ENCODE measurements at places on chromosomes 16 and 17.

DNA sequence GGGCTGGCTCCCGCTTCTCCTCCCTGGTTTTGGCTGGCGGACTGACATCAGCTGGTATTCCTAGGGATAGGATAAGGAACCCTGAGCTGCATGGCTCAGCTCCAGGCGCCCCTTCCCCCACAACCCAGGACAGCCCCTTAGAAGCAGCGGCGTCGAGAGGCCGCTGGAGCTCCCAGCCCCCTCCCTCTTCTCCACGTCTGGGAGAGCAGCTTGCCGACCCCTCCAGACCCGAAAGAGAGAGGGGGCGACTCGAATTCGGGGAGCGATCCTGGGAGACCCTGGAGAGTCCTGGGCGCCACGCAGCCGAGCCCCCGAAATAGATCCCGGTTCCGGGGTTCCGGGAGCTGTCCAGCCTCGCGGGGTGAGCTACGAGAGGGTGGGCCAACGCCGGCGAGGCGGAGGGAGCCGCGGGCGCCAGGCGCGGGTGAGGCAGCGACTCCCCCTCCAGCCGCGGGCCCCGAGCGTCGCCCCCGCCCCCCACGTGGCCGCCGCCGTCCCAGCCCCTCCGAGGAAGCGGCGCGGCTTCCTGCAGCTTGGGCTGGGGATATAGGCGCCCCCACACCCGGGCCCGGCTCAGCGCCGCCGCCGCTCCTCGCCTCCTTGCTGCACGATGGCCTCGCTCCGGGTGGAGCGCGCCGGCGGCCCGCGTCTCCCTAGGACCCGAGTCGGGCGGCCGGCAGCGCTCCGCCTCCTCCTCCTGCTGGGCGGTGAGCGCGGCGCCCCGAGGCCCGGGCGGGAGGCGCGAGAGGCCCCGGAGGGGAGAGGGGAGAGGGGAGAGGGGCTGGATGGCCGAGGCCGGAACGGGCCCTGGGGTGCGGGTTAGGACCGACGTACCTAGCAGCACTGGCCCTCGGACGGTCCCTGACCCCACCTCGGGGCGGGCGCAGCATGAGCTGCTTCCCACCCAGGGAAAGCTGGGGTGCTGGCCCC, at the start of gene RAMP2:
TSS of gene RAMP2 (plus strand) at position 576 of the 930 bp plus-strand sequence. CDS start at position 611, 35 bp downstream.
- DNase-seq: peak; percentile 56

DNA sequence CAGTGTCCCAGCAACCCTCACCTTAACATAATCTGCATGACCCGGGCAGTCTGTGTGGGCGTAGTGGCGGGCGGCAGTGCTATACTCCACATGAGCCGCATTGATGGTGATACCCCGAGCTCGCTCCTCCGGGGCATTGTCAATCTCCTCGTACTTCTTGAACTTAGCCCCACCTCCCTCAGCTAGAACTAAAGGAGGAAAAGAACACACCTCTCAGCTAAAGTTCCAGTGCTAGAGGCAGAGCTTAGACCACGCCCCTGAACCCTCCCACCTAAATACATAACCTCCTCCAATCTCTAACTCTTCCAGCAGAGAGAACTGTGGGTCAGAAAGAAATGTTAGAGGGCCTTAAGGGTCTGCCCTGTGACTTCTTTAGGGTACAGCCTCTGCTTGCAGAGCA, 855 bp downstream of the TUFM start:
- peak; percentile 76 for DNase-seq

GRCh38 chr16:52283584-52284375, 263.2 kb downstream of the TOX3 start:
- no peak for DNase-seq

- no peak for DNase-seq
Measured at GRCh38 chr17:47373002-47373401, 49.2 kb downstream of the EFCAB13 start.

- DNase-seq: no peak
Measured at GRCh38 chr16:77569406-77569805, 134.6 kb upstream of the ADAMTS18 start.

DNA sequence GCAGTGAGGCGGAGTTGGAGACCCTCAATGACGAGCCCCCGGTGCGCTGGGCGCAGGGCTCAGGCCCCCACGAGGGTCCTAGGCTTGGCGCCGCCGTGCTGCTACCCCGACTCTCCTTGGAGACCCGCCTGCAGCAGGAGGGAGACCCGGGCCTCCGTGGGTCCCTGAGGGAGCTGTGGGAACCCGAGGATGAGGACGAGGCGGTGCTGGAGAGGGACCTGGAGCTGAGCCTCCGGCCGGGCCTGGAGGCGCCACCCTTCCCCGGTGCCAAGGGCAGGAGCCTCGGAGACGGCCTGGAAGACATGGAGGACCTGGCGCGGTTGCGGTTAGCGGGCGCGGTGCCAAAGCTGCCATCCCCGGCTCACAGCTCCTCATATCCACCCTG, 2.3 kb downstream of the MYO15B start:
- DNase-seq: no peak

- no peak for DNase-seq
Measured at GRCh38 chr17:5508810-5509209, 22.4 kb downstream of the MIS12 start.

GRCh38 chr16:67063008-67063407, 34.1 kb downstream of the CBFB start:
- DNase-seq: no peak

GRCh38 chr16:72092832-72093447, 480 bp downstream of the TXNL4B start:
- peak; percentile 39 for DNase-seq

GRCh38 chr17:66634193-66634592, 200.7 kb upstream of the CACNG5 start:
- DNase-seq: no peak

DNA sequence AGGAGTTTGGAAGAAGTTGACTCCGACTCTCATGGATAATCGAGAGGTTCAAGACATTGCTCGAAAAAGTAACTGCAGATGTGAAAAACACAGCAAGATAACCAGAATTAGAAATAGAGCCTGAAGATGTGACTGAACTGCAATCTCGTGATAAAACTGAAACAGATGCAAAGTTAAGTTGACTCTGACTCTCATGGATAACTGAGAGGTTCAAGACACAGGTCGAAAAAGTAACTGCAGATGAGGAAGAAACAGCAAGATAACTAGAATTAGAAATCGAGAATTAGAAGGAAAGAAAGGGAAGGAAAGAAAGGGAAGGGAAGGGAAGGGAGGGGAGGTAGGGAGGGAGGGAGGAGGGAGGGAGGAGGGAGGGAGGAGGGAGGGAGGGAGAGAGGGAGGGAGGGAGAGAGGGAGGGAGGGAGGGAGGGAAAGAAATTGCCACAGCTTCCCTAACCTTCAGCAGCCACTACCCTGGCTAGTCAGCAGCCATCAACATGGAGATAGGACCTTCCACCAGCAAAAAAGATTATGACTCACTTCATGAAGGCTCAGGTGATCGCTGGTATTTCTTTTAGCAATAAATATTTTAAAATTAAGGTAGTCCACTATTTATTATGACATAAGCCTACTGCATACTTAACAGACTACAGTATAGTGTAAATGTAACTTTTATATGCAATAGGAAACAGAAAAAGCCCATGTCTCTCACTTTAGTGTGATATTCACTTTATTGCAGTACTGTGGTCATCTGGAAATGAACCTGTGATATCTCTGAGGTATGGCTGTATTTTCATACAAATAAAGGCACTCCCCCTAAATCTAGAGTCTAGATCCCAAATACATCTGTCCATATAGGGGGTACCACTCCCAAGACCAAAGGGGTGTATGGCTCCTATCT, 68.3 kb downstream of the KANSL1 start:
- DNase-seq: no peak

DNA sequence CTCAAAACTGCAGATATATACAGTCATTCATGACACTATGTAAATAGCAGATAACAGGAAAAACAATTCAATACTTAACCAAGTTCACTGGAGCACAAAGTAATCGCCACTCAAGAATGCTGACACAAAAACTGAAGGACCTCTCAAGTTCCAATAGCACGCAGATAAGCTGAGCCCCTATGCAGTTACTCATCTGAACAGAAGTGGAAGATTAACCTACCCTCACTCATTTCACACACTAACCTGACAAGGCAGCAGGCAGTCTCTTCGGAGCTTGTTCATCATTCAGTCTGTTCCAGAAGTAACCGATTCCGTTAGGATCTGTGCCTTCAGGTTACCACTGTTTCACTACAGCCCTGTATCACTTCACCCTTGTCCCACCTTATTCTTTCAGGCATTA, 6.0 kb downstream of the HELZ start:
- DNase-seq: no peak

GRCh38 chr16:2194166-2194834, 2.1 kb downstream of the CASKIN1 start:
- DNase-seq: peak; percentile 63

DNA sequence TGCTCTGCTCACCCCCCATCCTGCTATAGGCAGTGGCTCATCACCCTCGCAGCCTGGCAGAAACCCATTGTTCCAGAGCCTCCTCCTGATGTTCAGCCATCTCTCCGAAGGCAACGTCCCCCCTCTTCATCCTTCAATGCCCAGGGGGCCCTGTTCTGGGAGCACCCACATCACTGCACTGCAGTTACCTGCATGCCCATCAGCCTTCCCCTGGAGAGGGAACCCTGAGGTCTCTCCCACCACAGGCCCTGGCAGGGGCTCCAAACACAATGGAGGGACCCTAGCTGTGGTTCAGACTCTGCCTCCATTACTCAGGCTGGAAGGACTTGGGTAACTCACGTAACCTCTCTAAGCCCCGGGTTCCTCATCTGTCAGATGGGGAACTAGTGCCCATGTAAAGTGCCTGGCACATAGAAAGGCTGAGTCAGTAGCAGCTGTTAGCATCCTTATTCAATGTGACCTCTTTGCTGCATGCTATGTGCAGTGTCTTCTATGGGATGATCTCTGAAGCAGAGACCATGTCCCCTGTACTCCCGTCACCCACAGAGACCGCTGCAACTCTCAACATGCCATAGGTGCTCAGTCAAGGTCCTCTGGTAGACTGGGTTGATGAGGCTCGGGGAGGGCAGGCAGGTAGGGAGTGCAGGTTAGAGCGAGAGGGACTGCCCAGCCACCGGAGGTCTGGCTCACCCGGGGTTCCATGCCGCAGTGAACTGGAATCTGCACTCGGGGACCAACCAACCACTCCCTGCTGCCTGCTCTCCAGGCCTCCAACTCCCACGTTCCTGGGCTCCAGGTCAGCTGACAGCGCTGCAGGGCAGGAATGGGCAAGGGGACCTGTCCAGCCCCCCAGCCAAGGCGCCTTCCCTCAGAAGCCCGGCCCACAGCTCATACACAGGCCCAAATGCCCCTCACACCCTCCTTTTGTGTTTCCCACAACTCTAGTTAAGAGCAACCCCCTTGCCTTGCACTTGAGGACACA, 233.2 kb downstream of the ZNF423 start:
- DNase-seq: no peak

DNA sequence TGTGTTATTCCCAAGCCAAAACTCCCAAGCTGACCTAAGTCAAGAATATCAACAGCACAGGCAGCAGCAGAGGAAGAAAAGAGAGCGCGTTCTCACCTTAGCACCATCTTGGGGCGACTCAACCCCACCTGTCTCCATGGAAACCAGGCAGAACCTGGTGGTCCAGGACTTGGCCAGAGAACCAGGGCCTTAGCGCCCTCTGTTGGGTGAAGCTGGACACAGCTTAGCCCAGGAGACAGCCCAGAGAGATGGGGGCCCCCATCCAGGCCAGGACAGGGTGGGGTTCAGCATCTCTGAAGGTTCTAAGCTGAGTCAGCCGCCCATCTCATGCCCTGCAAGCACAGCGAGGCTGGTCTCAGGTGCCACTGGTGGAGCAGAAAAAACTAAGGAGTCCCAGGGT, 60.1 kb upstream of the TMEM132E start:
- peak; percentile 45 for DNase-seq

DNA sequence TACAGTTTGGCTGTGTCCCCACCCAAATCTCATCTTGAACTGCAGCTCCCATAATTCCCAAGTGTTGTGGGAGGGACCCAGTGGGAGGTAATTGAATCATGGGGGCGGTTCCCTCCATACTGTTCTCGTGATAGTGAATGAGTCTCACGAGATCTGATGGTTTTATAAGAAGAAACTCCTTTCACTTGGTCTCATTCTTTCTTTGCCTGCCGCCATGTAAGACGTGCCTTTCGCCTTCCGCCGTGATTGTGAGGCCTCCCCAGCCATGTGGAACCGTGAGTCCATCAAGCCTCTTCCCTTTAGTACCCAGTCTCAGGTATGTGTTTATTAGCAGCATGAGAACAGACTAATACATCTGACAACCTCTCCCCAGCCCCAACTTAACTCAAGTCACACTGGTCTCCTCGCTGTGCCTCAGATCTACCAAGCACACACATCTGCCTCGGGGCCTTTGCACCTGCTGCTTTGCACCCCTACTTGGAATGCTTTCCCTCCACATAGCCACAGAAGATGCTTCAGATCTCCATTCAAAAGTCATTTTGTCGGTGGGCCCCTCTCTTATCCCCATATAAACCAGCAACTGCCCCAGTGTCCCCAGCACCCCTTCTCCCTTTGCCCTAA, 74.4 kb downstream of the RPH3AL start:
- no peak for DNase-seq

DNA sequence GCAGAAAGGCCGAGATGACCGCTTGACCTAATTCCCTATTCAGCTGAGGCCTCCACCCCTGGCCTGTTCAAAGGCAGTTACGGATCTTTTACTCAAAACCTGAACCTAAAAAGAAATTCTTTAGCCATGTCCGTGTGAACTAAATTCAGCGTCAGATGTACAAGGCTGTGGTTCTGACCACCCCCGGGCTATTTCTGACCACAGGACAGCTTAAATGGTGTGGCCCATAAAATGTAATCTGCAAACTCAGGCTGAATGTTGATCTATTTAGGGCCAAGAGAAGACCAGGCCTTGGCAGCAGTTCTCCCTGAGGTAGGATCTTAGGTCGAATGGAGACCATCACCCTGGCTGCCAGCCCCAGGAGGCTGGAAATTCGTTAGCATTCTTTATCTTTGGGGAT, 485.5 kb downstream of the WWOX start:
- DNase-seq: no peak

- DNase-seq: no peak
Measured at GRCh38 chr17:74235911-74236371, 22.6 kb downstream of the TTYH2 start.

- no peak for DNase-seq
Measured at GRCh38 chr16:75293772-75294171, 42.3 kb upstream of the BCAR1 start.

- no peak for DNase-seq
Measured at GRCh38 chr17:50470426-50470825, 1.7 kb upstream of the CHAD start.

DNA sequence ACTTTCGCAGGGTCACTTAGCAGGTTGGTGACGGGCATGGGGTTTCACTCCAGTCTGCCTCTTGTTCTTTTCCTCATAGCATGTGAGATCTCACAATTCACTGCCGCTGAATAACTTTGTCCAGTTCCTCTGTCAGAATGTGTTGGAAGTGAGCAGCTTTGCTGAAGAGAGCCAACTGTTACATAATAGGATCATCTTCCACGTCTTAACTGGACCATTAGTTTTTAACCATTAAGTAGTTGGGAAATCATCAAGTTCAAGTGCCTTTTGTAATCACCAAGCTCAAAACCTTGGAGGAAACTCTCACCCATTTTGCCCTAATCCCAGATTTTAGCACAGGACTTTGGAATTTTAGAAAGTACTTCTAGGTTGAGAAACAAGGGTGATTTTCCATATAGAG, 290.6 kb downstream of the WWOX start:
- DNase-seq: no peak

- DNase-seq: no peak
Measured at GRCh38 chr16:48250520-48251278, 3.4 kb upstream of the ABCC11 start.

Measured in RPMI8226 (cell line).